Motor neuron (in vitro differentiated cells): ENCODE measurements at places on chromosomes 5 and 9.

DNA sequence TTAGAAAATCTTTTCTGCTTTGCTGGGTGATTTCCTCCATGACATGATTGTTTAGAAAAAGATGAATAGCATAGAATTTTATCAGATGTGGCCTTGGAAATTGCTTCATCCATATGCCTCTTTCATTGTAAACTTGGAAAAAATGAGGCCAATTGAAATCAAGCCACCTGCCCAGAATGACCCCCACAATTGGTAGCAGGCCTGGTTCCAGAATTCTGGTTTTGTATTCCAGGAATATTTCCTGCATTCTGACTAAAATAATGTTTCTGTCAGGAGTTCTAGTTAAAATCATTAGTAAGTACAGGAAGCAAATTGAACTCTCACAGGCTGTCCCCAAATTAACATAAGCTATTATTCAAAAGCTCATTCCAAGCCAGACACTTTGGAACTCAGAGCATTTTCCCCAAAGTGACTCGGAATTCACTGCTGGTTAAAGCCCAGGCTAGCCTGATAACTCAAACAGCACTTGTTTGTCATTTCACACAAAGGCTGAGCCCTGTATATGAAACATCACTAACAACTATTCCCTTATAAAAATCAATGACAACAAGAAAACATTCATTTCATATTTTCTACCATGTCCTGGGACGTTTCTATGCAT, 75.1 kb upstream of the ADCY2 start:
- peak; percentile 41 for ATAC-seq

DNA sequence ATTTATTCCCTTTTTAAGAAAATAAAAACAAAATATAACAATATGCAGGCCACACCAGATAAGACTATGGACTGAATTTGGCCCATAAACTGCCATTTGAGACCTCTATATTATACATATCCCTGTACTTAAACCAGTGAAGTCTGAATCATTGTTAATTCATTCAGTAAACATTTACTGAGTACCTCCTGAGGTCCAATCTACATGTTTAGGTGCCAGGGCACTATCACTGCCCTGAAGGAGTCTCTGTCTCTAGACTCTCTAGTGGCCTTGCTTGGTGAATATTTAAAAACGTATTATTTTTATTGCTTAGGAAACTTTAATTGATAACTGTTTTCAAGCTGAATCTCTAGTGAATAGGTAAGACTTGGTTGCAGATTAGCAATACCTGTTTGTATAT, 74.7 kb upstream of the ELL2 start:
- no peak for ATAC-seq

DNA sequence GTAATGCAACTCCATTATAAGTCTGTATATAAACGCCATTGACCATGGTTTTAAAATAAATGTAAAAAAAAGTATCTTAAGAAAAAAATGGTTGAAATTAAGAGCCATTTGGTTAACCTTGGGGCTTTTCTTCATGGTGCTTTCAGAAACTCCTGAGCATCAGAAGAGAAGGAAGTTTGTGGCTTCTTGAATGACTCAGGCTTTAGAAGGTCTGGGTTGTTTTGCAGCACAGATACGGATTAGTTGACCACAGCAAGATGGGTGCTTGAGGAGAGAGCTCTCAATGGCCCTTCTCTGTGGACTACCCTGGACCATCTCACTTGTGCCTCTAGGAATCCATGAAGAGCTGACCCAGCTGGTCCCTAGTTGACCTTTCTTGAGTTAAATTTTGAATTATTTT, 189.5 kb downstream of the TMEM38B start:
- no peak for ATAC-seq

DNA sequence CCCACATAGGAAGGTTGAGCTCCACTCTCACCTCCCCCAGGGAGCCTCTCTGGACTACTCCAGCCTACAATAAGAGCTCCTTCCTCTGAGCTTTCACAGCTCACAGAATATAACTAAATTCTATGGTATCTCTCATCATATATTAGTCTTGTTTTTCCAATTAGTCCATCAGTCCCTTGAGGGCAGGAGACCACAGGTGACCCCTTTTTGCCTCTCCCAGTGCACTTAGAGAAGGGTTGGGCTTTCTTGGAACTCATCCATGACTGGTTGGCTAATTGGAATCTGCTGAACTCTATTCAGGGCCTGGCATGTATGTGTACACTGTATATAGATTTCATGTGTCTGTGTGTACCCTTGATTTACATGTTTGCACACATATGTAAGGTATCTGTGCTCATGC, 50.4 kb upstream of the ARAP3 start:
- no peak for ATAC-seq
